ENCODE measurements at places on chromosomes 5 and 9.

GRCh38 chr5:88364991-88365390, 96.3 kb upstream of the TMEM161B start:
- no peak for DNase-seq

GRCh38 chr5:431001-431710, 11.8 kb upstream of the EXOC3 start:
- DNase-seq = no peak

- no peak for DNase-seq
Observed at GRCh38 chr5:160427607-160428006, 6.0 kb downstream of the PTTG1 start.

DNA sequence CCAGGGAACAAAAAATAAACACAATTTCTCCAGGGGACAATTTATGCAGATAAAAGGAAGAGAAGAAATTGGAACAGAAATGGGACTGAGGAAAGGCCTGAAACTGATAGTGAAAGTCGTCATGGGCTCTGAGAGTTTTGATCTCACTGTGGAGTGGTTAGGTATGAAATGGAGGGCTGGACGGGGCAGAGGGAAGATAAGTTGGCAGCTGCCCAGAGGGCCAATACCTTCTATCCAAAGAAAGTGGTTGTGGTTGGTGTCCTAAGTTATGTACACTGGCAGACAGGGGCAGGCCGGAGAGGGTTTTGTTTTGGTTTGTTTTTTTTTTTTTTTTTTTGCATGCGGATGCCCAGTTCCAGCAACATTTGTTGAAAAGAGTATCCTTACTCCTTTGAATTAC, 46.1 kb downstream of the ZNF618 start:
- no peak for DNase-seq

- no peak for DNase-seq
Observed at GRCh38 chr9:8332331-8332650, 532.7 kb upstream of the DMAC1 start.

GRCh38 chr9:120928483-120929228, 2.1 kb upstream of the TRAF1 start:
- DNase-seq = no peak

DNA sequence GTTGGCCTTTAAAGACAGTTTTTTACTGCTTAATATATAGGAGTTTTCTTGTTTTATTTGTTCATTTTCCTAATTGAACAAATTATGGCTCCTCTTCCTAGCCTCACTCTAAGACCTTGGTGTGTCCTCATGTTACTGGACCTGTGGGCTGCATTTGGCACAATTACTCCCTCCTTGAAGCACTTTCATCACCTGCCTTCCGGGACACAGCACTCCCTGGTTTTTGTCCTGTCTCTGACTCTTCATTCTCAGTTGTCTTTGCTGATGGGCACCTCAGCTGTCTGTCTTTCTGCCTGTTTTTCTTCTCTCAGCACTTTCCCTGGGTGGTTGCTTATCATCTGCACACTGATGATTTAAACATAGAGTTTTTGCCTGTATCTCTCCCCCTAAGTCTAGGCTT, 13.6 kb downstream of the GTF3C4 start:
- DNase-seq = no peak

DNA sequence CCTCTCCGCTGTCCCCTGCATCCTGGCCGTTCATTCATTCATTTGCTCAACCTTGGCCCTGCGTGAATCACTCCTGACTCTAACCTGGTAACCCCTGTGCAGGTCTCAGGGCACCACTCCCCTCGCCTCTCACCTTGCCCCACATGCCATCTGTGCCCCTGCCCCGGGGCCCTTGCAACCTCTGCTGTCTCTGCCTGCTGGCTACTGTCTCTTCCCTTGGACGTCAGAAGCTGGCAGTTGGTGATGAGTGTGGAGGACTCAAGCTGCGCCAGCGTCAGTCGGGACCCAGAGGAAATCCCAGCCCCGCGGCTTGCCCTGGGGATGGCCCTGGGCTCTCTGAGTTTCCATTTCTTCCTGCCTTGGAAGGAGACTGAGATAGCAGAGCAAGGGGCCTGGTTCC, 154.9 kb downstream of the OLFM1 start:
- DNase-seq = no peak

- no peak for DNase-seq
Observed at GRCh38 chr9:4663956-4664355, 1.9 kb downstream of the PLPP6 start.

DNA sequence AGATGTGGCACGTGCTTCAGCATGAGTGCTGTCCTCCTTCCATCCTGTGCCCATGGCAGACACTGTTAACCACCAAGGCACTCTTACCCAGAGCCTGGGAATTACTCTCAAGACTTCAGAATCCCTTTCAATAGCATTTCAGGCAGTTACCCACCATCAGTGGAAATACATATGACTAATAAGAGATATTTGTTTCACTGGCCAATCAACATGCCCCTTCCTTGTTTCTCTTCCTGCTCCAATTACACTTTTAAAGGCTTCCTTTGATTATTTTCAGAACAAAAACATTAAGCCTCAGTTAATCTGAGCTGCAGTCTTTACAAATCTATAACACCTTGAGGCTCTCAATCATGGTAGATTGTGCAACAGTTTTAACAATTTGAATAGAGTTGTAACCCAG, 70.8 kb downstream of the PRELID2 start:
- DNase-seq = no peak

- no peak for DNase-seq
Observed at GRCh38 chr9:80156756-80157472, 585.1 kb downstream of the TLE4 start.

DNA sequence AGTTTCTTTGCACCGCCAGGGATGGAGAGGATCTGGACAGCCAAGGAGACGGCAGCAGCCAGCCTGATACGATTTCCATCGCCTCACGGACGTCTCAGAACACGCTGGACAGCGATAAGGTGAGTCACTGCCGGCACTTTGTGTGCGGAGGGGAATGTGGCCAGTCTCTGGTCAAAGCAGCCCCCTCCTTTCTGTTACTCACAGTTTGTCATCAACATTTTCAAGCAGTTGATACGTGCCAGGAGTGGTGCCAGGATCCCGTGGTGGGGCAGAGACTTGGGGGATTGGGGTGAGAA, 175.1 kb upstream of the OTULINL start:
- DNase-seq = no peak

GRCh38 chr9:109755040-109755439, 25.0 kb upstream of the PALM2AKAP2 start:
- no peak for DNase-seq

- no peak for DNase-seq
Observed at GRCh38 chr9:121950441-121950840, 142.7 kb downstream of the TTLL11 start.

DNA sequence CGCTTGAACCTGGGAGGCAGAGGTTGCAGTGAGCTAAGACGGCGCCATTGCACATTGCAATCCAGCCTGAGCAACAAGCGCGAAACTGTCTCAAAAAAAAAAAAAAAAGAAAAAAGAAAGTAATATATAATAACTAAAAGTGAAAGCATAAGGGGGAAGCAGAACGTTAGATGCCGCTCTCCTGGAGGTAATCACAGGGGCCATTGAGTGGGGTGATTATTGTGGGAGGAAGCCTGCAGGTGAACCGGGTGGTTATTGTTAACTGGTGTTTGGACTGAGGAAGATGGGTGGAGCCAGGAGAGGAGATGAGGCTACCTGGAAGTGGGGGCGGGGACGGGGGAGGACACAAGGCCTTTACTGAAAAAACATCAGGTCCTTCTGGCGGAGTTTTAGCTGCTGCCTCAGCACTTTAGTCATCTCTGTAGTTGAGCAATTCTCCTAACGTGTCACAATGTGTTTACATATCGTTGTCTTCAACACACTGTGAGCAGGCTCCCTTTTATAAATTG, 5.3 kb upstream of the TJP2 start:
- no peak for DNase-seq

DNA sequence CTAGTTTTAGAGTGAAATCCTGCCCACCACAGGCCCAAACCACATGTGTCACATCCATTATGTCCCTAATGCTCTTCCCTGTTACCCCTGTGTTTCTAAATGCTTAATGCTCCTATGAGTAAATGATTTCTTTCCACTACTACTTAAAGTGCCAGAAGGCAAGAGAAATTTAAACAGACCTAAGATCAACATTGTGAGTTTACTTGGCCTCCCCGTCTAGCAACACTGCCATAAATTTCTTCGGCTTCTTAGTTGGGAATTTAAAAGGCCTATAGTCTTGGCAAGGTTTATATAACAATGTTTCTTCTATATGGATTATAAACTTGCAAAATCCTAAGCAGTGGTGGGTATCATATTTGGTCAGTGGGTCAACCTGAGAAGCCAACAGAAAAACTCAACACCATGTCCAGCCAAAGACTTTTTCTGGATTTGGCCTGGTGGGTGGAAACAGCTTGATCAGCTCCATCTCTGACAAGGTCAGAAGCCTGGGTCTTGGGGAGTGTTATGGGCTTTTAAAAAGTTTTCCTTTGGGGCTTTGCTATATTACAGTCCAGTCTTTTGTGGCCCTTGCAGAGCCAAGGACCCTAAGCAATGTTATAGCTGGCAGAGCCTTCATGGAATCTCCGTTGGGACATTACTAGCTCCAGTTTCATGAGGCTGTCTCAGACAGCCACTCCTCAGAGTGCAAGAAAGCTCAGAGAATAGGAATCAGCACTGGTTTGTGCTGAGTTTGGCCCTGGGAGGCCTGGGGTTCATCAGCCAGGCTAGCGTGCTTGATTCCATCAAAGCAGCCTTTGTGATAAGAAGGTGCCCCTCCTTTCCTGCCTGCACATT, 119.8 kb downstream of the PRDM6 start:
- DNase-seq = no peak

DNA sequence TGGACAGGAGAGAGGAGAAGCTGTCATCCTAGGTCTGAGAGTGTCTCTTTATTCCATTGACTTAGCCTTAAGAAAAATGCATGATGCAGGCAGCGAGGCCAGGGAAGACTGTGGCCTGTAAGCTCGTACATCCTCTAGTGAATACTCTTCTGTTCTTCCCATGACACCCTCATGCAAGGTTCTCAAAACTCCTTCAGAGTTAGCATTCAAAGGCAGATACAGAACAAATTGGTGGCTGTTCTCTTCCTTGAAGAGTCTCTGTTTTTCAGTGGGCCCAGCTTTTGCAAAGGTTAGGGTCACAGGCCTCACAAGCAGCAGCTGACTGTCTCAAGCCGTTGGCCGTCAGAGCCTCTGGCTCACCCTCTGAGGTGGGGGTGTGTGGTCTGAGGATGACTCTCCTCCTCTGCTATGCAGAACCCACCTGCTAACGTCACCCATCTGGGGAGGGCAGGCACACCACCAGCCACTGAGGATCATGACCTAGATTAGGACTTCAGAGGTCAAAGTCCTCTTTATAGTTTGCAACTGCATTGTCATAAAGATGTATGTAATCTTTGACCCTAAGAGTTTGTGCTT, 15.1 kb downstream of the ADCY2 start:
- DNase-seq = no peak

- DNase-seq = no peak
Observed at GRCh38 chr5:56585461-56585860, 229.9 kb upstream of the MAP3K1 start.

GRCh38 chr9:16637911-16638310, 232.6 kb downstream of the BNC2 start:
- no peak for DNase-seq

- no peak for DNase-seq
Observed at GRCh38 chr9:70802206-70802605, 319.2 kb downstream of the TRPM3 start.

DNA sequence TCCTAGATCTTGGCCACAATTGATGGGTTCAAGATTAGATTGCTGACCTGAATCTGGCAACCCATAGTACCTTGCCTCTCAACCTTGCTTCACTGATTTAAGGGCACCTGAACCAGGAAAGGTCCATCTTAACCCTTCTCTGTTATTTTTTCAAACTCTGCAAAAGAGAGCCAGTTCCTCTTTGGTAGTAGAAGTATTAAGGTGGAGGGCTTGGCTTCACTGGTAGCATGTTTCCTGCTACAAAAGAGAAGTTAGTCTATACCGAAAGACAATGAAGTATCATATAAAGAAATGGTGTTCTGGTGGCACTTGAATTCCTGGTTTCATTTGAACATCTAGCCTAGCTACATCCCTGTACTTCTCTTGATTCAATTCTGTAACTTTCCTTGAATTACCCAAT, 8.5 kb downstream of the ALG2 start:
- no peak for DNase-seq

DNA sequence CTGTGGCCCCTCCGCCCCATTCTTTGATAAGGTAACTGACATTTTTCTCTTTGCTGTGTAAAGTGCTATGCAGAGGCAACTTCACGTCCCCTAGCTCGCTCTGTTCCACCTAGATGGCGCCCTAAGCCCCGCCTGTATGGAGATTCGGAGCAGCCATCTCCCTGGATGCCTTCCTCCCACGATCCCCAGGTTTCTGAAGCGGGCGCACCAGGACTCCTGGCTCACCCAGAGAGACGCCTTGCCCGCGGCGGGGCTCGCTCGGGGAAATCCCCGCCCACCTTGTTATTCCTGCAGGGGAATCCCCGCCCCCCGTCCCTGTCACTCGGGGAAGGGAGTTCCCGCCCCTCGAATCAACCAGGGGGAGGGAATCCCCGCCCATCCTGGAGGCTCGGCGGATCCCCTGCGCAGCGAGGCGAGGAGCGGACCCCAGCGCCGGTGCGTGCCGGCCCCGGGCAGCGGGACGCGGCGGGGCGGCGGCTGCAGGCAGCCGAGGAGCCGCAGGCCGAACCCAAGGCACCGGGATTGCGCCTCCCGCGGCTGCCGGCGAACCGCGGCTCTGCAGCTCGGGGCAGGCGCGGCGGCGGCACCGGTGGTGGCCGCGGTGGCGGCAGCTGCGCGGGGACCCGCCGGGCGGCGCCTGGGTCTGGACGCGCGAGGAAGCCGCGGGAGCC, at the start of gene PDZD2:
Gene PDZD2, plus strand, starts transcription at position 384 of the 671 bp plus-strand sequence.
- DNase-seq = peak; percentile 45

DNA sequence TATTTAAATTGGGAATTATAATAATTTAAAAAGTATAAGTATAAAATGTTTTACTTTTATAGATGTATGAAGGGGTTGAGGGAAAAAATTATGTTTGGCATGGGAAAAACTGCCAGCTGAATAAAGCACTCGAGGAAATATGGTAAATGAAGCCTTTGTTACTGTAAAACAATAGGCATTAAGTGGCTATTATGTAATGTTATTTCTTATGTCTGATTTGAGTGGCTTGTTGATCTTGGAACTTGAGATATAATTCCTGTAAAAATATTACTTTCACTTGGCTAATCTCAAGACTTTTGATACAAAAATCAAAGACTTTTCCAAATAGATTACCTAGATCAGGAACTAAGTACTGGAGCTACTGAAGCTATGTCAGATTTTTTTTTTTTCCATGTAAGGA, 182.9 kb downstream of the CD180 start:
- no peak for DNase-seq

DNA sequence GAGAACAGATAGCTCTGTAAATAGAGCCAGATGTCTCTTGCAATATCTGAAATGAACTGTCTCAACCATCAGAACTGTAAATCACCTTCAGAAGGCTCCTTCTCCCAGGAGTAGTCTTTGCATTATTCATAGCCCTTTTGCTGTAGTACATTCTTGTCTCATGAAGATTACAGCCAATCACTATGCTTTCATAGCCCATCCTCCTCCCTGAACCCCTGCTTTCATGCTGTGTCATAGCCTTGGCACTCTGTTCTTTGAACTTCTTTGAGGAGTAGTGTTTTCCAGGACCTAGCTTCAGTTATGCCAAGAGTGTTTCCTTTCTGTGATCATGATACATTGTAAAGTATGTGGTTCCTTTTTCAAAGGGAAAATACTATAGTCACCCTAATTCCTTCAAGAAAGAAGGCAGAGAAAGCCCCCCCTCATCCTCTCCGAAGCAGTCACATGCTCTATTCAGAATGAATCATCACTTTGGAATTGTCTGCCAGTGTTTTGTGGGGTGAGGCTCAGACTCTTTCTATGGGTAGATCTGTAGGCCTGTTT, 61.1 kb downstream of the GRIA1 start:
- no peak for DNase-seq
